ENCODE measurements at places on chromosomes 5 and 9.

DNA sequence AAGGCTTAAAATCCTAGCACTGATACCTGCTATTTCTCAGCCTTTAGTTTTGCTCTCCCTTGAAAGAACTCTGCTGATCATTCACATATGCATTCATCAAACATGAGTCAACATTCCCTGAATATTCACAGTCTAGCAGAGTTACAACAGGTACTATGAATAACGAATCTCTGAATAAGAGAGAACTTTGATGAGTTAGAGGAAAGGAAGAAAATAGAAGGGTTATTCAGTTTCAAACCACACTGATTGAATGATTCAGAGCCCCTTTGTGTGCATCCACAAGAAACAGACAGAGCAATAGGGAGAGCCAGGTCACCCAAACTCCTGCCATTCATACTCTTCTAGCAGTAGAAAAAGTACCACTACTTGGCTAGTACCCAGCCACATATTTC, 36.0 kb downstream of the FOXD1 start:
- no peak for DNase-seq

- DNase-seq, result no peak
Observed at GRCh38 chr5:157457391-157457790, 2.6 kb upstream of the NIPAL4 start.

DNA sequence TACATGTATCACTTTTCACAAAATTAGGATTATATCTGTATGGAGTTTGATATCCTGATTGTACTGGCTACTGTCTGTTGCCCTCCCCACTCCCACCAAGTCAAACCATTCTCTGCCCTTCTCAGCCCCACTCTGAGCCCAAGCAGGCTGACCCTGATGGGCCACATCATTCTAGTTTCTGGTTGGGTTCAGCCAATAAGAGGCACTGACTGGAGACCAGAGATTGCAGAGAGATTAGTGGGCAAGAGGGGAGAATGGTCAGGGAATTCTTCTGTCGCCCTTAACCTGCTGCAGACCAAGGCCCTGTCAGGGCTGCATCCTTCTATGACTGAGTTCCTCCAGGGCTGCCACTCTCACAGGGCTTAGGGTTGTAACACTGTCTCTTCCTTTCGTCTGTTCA, 2.7 kb downstream of the HSPB3 start:
- DNase-seq, result no peak

- DNase-seq, result no peak
Observed at GRCh38 chr5:91061946-91062562, 321.1 kb downstream of the ARRDC3 start.

DNA sequence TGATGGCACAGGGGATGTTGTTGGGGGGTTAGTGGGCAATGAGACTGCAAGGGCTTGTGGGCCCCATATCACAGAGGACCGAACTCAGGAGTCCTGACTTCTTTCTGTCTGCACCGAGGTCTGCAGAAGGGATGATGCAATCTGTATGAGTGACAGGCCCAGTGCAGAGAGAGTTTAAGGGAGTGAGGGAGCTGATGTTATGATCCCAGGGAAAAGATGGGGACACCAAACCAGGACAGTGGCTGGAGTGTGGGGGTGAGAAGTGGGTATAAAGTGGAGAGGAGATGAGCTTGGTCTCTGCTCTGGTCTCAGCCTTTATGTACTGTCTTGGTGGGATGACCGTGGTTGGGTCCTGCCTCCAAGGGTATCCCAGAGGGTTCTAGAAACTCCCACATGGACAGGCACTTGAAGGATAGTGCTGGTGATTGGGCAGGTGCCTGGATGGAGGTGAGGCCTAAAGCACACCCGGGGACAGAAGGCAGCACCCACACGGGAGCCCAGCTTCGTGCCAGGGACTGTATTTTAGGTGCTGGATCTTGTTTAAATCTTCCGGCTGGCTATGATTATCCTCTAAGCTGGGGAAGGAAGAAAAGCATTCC, 21.9 kb downstream of the GSN start:
- no peak for DNase-seq
